CD4-positive, alpha-beta T cell treated with Interleukin-6 for 4 hours (primary cell): ENCODE measurements at places on chromosomes 12 and 14.

DNA sequence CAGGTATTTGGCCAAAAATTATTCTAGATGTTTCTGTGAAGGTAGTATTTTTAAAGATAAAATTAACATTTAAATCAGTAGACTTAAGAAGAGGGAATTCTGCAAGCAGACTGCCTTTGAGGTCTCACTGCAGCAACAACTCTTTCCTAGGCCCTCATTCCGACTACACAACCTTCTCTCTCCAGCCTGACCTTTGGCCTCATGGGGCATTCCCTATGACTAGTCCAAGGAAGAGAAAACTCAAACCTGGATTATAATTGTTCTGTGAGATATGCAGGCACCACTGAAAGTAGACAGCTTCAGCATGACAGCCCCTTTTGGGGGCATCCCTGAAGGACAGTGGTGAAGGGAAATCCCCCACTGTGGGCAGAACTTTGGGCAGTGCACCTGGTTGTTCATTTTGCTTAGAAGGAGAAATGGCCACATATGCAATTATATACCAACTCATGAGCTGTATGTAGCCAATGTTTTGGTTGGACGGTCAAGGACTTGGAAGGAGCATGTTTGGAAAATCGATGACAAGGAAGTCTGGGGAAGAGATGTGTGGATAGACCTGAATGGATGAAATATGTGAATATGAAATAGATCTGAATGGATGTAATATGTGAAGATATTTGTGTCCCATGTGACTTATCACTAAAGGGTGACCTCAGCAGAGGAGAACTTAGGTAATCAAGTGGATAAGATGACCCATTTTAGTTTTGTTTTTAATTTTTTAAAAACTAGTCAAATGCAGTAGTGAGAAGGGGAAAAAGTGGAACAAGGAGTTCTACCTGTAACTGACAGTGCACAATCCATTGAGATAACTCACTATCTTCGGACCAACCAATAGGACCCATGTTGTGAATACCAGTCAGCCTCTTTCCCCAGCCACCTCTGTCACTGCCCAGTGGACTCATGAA is 233.3 kb upstream of the FOXN3 start:
- DNase-seq: no peak

GRCh38 chr12:51678086-51678724 is 87.2 kb downstream of the SCN8A start:
- DNase-seq: peak; percentile 9

DNA sequence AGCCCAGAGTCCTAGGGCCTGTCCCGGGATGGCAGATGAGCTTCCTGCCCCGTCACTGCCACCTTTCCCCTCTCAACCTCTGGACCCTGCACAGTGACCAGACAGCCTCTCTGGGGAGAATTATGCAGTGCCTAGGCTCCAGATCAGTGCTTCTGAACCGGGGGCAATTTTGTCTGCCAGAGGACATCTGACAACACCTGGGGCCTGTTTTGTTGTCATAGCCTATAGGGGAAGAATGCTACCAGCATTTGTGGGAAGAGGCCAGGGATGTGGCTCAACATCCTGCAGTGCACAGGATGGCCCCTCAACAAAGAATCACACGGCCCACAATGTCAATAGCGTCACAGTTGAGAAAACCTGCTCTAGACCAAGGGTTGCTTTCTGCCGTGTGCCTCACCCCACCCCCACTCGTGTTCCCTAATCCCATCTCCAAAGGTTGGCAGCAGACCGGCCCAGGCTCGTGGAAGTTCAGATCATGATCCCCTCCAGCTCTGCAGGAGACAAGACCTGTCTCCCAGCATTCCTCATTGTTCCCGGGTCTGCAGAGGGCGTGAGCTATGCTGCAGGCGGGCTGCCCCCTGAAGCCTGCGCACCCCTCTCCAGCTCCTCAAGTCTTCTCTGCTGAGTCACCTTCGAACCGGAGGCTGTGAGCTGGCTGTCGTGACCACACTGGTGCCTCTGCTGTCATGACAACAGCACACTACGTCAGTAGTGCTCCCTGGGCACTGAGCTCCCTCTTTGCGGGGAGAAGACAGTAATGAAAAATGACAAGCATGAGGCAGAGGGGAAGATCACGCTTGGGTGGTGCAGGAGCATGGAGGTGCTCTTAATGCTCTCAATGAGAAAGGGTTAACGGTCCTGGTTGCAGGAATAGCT is 2.0 kb upstream of the GAPDH start:
- peak; percentile 88 for DNase-seq

- peak; percentile 99 for DNase-seq
These were observed at the start of gene PTGES3 for GRCh38 chr12:56688129-56688845. Gene PTGES3 (minus strand): TSS chr12:56688284. CDS start chr12:56687999, 285 bp downstream.

GRCh38 chr12:123607756-123608155 is 5.9 kb downstream of the DDX55 start:
- no peak for DNase-seq

DNA sequence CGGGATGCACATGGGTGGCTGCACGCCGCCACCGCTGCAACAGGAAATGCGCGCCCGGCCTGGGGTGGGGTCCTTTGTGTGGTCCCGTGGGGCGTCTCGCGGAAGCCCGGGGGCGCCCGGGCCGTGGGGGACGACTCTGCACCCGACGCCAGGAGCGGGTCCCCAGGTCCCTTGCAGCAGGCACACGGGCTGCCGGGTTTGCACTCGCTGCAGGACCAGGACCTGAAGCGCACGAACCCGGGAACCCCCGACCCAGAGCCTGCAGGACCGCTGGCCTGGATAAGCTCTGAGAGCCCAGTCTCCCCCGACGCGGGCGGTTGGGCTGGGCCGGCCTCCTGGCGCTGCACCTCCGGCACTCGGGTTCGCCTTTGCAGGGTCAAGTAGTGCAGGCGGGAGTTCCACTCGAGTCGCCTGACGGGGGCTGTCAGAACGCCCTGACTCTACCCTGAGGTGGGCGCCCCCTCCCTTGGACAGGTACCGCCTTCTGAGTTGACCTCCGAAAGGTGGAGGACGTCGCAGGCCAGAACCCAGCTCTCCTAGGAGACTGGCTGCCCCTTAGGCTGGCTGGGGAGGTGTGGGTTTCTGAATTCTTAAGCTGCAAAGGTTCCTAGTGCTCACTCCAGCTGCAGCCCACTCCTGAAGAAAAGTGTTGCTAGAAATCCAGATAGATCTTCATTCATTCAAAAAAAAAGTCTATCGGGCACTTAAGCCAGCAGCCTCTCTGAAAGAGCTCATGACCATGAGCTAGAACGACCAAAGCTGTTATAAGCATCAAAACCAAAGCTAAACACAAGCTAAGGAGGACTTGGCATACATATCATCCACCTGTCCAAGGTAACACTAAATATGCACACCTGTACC is 68.0 kb downstream of the RNF34 start:
- no peak for DNase-seq

DNA sequence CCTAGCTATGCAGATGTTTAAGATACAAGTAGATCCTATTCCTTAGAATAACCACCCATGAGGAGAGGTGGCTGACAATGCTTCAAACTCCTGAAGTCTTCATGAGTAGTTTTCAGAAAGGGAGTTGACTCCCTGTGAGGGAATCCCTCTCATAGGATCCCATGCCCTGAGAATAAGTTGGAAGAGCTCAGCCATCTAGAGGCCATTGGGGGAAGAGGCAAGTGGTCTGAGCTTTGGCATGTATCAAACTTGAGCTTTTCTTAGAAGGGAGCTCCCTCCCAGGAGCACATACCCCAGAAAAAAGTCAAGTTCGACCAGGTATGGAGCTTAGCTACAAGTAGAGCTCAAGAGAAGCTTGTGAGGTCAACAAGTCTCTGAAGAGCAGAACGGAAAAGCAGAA is 165.7 kb upstream of the RBM19 start:
- DNase-seq: no peak

- DNase-seq: no peak
These were observed 11.0 kb downstream of the PXMP2 start for GRCh38 chr12:132698341-132698740.

DNA sequence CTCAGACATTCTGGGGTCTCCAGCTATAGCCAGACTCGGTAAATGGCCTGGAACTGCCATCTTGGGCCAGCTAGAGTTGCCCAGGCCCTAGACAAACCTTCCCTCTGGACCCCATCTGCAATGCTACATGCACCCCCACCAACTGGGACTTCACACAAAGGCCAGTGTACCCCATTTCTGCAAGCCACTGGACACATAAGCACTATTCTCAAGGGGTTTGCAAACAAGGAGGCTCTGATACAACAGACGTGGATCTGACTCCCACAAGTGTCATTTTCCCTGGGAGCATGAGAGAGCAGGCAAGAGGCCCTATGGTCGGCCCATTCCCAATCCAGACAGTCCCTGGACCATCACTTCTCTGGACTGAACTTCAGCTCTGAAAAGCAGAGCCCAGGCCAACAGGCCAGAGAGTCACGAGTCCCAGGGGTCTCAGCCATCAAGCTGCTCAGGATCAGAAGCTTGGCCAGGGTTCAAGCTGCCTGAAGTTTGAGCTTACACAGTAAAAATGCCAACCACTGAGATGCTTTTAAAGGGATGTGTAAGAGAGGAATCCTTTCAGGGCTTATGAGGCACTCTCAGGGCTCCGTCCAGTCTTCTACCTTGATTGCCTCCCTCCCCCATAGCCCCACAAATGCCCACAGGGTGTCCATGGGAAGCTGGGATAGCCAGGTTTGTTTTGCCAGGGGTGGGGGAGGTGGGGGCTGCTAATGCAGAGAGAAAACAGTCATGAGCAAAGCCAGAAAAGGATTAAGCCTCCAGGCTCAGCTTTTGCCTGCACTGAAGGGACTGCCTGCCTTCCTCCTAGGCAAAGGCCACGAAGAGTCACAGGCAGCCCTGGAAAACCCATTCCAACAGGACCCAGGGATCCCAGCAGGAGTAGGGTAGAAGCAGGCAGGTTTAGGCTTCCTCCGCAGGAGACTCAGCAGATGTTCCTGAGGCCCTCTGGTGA is 31.7 kb upstream of the PNMA1 start:
- no peak for DNase-seq

- DNase-seq: no peak
These were observed 19.0 kb downstream of the RPS6KA5 start for GRCh38 chr14:91041450-91041849.

GRCh38 chr12:108438667-108439066 is 76.4 kb upstream of the FICD start:
- DNase-seq: no peak

DNA sequence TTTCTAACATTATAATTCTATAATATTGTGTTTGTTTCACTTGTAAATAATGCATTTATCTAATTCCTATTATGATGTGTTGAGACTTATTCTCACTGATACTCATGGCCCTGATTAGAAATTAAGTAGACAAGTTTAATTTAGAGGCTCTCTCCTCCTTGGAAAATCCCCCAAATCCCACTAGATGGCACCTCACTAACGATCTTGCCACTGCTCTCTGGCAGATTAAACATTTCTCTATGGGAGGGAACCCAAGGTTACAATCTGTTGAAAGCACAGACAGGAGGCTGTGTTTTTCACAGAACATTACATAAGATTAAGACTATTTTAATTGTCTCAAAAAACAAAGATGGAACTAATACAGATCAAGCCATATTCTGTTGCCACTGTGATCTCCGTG is 318.7 kb downstream of the LRFN5 start:
- no peak for DNase-seq
